ENCODE measurements at places on chromosomes 11 and 22.

DNA sequence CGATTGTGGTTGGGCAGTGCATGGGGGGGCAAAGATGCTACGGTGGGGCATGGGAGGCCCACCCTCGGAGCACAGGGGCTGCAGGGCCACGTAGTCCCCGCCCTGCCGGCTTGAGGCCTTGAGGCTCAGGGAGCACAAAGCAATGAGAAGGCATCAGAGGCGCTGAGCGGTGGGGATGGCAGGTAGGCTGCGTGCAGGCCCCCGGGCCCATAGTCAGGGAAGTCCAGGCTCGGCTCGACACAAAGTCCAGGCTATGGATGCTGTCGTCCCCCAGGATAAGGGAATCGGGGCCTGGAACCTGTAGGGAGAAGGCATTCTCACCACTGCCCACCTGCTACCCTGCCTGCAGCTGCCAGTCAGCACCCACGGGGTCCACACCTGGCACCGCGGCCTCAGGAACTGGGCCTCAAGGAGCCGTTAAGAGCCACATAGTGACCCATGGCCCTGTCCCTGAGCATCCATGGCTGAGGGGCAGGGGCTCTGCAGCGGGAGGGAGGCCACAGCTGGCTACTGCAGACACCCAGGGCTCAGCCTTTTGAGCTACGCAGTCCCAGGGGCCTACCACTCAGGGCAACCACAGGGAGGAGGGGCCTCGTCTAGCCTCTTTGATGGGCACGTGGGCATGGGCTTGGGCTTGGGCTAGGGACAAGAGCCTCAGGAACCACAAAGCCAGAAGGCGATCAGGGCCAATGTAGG lies 179.7 kb downstream of the IGLL1 start:
- no peak for DNase-seq

GRCh38 chr11:94623120-94623735 lies 56.1 kb downstream of the PIWIL4 start:
- no peak for DNase-seq

GRCh38 chr22:25051073-25051472 lies 98.6 kb downstream of the KIAA1671 start:
- DNase-seq, result no peak

DNA sequence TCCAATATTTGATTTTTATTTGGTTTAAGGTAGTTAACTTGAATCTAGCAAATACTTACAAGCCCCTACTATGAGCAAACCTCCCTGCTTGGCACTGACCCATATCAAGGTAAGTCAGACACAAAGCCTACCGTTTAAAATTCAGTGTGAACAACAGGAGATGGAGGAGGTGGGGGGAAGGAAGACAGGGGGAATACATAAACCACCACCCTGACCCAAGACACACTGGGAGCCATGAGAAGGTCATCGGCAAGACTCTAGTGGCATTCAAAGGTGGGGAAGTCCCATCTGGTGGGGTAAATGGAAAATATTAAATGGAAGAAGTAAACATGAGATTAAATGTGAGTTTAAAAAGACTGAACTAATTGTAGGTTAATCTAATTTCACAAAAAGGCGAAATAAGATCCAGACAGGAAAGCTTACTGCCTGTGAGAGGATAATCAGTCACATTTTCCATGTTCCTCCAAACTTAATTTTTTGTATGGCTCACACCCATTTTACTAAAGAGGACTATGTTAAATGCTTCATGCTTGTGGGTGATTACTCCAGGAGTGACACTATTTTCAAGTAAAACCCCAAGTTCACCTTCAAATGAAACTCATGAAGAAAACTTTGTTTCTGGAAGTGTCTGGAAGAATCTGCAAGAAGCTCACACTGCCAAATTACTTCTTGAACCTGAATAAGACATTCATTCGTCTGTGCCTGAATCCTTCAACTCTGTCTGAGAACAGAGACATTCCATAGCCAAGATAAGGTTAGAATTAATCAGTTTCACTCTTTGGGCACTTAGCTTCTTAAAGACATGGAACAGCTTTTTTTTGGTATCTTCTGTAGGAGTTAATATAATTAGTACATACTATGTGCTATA lies 51.7 kb downstream of the PITPNB start:
- no peak for DNase-seq

GRCh38 chr11:16977994-16978315 lies 36.3 kb downstream of the PLEKHA7 start:
- DNase-seq, result no peak

GRCh38 chr11:73140213-73141030 lies 1.7 kb downstream of the FCHSD2 start:
- no peak for DNase-seq

DNA sequence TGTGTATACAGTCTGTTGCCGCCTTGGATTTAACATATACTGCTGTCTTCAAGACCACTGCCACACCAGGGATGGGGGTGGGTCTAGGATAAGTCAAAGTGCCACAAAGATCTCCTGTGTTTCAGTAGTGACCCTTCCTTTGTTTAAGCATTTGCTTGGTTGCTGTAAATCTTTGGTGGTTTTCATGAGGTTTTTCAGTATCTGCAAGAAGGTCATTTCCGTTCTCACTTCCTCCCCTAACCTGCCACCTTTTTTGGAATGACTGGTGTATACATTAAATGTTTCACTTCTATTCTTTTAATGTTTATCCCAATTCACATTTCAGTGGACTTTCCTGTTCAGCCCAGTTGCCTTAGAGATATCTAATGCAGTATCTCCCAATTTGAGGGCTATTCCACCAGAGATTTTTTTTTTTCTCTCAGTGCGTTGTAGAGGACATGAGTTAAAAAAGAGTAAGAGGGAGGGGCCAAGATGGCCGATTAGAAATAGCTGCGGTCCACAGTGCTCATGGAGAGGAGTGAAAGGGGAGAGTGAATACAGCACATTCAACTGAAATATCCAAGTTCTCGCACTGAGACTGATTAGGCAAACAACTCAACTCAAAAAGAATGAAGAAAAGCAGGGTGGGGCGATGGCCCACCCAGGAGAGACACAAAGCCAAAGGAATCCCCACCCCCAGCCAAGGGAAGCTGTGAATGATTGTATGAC lies 43.2 kb downstream of the USP47 start:
- no peak for DNase-seq

DNA sequence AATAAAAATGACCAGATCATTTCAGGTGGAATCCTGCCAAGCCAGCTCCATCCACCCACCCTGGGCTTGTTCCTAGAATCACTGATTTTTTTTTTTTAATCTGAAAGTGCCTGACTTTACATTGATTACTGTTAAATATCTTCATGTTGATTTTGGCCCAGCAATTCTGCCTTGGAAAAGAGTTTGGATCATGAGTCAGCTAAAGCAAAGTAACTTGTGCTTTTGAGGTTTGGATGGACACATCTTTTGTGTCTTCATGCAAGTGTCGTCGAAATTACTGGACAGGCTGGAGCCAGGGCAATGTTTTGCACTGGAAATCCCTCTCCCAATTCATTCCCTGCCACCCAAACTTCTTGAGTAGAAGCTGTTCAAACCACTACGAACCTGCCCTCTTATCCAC lies 164.0 kb upstream of the SYT13 start:
- DNase-seq, result no peak

- no peak for DNase-seq
Observed at GRCh38 chr11:21144531-21144930, 475.1 kb downstream of the NELL1 start.

DNA sequence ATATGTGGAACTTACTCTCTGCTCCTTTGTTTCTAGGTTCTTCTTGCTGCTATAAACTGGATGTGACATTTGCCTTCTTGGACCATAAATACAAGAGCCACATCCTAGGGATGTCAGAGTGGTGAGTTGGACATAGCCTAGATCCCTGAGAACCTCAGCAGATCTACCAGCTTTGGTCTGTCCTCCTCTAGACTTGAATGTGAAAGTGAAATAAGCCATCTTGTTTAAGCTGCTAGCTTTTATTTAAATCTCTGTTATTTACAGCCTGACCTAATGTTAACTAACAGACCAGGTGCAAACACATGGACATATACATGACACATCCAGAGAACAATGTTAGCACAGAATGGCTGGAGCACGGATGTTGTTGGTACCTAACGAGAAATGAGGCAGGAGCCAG lies 36.0 kb downstream of the SLN start:
- no peak for DNase-seq

DNA sequence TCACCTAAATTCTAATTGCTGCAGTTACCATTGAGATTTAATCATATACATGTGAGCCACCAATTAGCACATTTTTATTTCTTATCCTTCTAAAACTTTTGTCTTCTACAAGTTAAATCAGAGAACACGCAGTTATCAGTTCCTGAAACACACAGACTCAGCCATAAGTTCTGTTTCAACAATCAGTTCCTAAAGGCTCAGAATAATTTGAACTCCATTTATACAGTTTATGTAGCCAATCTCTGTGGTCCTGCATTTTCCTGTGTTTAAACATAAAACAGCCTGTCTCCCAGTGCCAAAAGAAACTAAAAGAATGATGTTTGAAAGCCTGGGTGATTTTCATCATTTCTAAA lies 2.9 kb downstream of the PLAAT3 start:
- no peak for DNase-seq

GRCh38 chr22:23677701-23677995 lies 13.2 kb upstream of the RGL4 start:
- no peak for DNase-seq

DNA sequence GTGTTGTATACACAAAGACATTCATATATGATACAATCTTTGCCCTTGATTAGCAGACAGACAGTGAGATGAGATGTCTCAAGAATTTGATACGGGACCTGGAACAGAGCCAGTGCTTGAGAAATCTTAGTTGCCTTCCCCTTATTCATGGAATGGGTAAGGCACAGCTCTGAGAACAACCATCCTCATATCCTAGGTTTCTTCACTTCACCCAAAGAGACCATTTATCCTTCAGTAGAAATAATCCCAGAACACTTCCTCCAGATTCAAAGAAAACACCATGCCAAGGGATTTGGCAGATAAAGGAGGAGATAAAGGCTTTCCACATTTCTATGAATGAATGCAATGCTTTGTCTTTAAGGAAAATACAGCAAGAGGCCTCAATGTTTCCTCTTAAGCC lies 8.8 kb upstream of the IZUMO1R start:
- DNase-seq, result no peak

DNA sequence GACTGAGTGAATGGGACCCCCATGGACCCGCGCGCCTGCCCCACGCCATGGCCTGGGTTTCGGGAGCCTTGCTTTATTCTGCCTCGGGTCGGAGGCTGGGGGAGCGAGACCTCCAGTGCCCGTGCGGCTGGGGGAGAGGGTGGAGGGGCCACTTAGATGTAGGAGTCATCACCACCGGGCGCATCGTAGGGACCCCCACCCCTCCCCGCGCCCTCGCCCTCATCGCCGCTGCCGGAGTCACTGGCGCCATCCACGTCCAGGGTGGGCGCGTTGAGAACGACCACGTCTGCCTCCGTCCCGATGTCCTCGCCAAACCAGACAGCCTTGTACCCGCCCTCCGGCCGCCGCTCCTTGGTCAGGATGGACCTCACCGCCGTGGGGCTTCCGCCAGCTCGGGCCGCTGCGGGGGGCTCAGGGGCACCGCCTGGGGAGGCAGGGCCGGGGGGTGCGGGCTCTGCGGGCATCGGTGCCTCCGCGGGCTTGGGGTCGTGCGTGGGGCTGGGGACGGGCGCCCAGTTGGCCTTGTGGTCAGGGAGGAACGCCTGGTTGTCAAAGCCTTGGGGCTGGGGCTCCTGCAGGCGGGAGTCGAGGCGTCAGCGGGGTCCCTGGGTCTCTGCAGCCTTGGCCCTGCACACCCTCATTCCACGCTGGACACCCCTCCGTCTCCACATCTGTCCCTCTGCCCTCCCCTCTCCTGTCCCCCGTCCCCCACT lies 1.6 kb upstream of the IRF7 start:
- no peak for DNase-seq

DNA sequence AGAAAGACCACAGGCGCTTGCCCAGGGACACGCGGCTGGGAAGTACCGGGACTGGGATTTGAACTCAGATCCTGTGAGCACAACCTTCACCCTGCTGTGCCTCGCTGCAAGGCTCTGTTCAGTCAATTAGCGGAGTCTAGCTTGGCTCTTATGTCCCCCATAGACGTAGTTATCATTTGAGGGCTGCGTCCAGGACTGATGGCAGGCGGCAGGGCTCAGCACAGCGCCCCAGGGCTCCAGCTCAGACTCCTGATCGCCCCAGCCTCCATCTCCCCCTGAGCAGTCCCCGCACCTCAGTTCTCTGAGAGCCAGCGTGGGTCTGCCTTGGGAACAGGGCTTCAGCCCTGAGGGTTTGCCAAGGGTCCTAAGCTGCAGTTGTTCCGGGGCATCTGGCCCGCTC lies 19.8 kb downstream of the MRGPRG start:
- DNase-seq, result no peak

GRCh38 chr22:47335958-47336357 lies 573.5 kb downstream of the TBC1D22A start:
- DNase-seq, result no peak

GRCh38 chr11:111351374-111352055 lies 27.6 kb downstream of the POU2AF1 start:
- DNase-seq, result no peak

DNA sequence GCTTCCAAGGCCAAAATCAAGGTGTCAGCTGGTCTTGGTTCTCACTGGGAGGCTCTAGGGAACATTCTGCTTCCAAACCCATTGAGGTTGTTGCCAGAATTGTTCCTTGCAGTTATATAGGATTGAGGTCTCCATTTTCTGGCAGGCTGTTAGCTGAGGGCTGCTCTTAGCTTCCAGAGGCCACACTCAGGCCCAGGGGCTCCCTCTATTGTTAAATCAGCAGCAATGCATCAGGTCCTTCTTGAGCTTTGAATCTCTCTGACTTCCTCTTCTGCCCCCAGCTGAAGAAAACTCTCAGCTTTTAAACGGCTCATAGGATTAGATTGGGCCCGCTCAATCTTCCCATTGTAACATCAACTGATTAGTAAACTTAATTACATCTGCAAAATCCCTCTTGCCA lies 39.3 kb upstream of the BSX start:
- DNase-seq, result no peak

- no peak for DNase-seq
Observed at GRCh38 chr11:124210421-124210820, 27.3 kb downstream of the OR10D3 start.

DNA sequence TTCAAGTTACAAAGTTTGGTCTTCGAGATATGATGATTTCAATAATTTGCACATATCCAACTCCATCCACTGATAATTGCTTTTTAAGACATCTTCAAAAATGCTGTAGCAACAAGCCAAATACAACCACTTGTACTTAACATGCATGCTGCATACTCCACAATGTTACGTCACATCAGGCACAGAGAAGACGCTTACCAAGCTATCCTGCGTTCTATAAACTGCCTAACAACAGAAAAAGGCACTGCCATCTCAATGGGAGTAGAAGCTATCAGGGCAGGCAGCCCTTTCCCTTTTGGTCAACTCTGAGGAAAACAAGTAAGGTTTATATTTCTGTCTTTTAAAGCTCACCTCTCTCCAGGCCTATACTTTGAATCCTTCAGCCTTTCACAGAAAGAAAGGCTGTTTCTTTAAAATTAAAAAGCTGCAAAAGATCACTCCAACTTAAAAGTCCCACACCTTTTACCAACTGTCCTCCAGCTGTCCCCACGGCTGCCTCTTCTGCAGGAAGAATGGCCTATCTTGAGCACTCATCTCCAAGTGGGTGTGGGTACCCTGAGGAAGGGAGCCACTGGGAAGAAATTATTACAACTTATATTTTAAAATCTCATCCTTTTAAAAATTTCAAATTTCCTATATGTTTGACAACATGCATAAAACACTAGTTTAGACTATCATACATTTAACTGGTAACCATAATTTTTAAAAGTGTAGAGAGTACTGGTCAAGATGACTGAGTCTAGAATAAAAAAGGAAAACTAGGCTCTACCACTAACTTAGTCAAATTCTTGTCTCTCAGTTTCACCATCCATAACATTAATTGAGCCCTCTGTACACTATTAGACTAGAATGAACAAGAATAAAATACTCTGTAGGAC lies 14.5 kb downstream of the PHF21A start:
- no peak for DNase-seq

- DNase-seq, result no peak
Observed at GRCh38 chr11:76641905-76642304, 28.6 kb downstream of the LRRC32 start.

All from stimulated activated CD8-positive, alpha-beta memory T cell treated with anti-CD3 and anti-CD28 coated beads, Interleukin-15, amount 100 ng/mL, for 4 hours (primary cell).